GM23338 (cell line): ENCODE measurements at places on chromosomes 4 and X. TPM values are rescaled to one million over a fixed set of nuclear protein-coding genes. Genes with fewer than 3 reads are reported as not detected.

- H3K36me3 ChIP-seq = no peaks in the 10 kb centered on the region
- H3K4me1 ChIP-seq = no peaks in the 10 kb centered on the region
- no peak overlapping the region for H3K27ac ChIP-seq
- H3K4me3 ChIP-seq = no peak overlapping the region
Observed at GRCh38 chrX:5236749-5237148, 991.9 kb downstream of the NLGN4X start.

- no peaks in the 10 kb centered on the region for H3K36me3 ChIP-seq
- H3K4me1 ChIP-seq = no peaks in the 10 kb centered on the region
- no peak overlapping the region for H3K4me3 ChIP-seq
- no peaks in the 10 kb centered on the region for H3K27me3 ChIP-seq
- DNase-seq = no peak
Observed at GRCh38 chr4:31246856-31247255, 526.7 kb downstream of the PCDH7 start.

- H3K27me3 ChIP-seq = no peaks in the 10 kb centered on the region
- no peak overlapping the region for H3K27ac ChIP-seq
- H3K4me1 ChIP-seq = no peaks in the 10 kb centered on the region
- no peak overlapping the region for H3K4me3 ChIP-seq
Observed at GRCh38 chrX:65607070-65607742, 60.2 kb upstream of the MSN start.

DNA sequence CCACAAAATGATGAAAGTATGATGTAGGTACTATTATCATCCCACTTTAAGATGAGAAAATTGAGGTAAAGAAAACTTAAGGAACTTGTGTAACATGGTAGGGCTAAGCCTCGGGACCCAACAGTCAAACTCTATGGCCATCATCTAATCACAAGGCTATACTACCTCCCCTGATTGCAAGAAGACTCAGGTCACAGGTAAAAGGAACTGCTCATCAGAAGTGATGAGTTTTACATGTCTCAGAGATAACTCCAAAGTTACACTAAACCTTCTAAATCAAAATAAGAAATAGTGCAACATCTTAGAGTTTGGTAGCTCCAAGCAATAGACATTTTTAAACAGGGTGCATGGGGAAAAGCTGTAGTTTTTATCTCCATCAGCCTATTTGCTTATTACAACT is 96.5 kb upstream of the MYOZ2 start:
- no peak overlapping the region for H3K27ac ChIP-seq
- H3K27me3 ChIP-seq = no peaks in the 10 kb centered on the region
- no peak overlapping the region for H3K4me3 ChIP-seq
- DNase-seq = no peak

GRCh38 chrX:53184836-53185235 is 40.2 kb downstream of the KDM5C start:
- DNase-seq = no peak
- no peaks in the 10 kb centered on the region for H3K27me3 ChIP-seq
- H3K4me3 ChIP-seq = no peak overlapping the region
- no peaks in the 10 kb centered on the region for H3K36me3 ChIP-seq

GRCh38 chr4:6687947-6688878 is 5.5 kb upstream of the S100P start:
- peak; percentile 45 for DNase-seq
- H3K4me1 ChIP-seq = peaks cover 3% of the 10 kb centered on the region; the same call in 1 of the 2 replicates
- H3K36me3 ChIP-seq = no peaks in the 10 kb centered on the region
- H3K27ac ChIP-seq = no peak overlapping the region
- H3K27me3 ChIP-seq = no peaks in the 10 kb centered on the region

DNA sequence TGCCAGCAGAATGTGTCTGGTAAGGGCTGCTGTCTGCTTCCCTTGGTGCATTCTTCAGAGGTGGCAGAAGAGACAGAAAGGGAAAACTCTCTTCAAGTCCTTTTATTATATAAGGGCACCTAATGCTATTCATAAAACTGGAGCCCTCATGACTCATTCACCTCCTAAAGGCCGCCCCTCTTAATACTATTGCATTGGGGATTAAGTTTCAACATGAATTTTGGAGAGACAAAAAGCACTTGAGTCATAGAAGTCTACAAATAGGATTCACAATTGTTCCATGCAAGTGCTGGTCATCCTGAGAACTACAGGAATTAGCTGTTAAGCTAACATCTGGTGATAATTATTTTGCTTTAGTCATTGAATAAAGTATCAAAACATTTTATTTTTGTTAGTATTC is 349.5 kb downstream of the HS3ST1 start:
- no peak overlapping the region for H3K4me3 ChIP-seq
- no peaks in the 10 kb centered on the region for H3K4me1 ChIP-seq
- no peak overlapping the region for H3K27ac ChIP-seq
- no peak for DNase-seq
- H3K27me3 ChIP-seq = no peaks in the 10 kb centered on the region

GRCh38 chrX:71919886-71920285 is 9.2 kb downstream of the NHSL2 start:
- H3K4me3 ChIP-seq = no peak overlapping the region
- H3K36me3 ChIP-seq = no peaks in the 10 kb centered on the region
- H3K27me3 ChIP-seq = no peaks in the 10 kb centered on the region
- no peak for DNase-seq
- no peak overlapping the region for H3K27ac ChIP-seq

- no peaks in the 10 kb centered on the region for H3K36me3 ChIP-seq
Observed at GRCh38 chr4:12231098-12231497, 802.4 kb upstream of the HS3ST1 start.

DNA sequence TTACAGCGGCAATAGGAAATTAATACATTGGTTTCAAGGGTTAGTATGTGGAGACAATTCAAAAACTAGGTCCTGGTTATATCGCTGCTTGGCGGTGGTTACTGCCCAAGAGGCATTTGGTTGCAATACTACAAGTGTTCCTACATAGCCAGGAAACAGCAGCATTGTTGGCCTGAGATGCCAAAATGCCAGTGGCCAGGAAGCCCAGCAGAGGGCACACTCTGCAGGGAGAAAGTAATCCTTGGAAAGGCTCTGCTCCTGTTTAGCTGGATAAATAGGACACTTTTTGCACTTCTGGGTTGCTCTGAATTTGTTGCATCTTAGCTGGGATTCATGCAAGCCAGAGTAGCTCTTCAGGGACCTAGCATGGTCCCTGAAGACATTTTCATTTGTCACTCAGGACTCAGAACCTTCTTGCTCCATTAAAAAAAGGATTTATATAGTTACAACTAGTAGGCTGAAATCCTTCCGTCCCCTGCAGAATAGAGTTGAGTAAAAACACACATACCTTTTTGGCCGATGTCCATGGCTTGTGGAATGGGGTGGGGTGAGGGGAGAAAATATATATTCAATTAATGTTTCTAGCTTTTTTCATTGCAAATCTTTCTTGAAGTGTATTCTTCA is 8.1 kb upstream of the GPR119 start:
- H3K4me3 ChIP-seq = no peak overlapping the region
- peak; percentile 67 for DNase-seq
- no peaks in the 10 kb centered on the region for H3K36me3 ChIP-seq
- no peak overlapping the region for H3K27ac ChIP-seq

DNA sequence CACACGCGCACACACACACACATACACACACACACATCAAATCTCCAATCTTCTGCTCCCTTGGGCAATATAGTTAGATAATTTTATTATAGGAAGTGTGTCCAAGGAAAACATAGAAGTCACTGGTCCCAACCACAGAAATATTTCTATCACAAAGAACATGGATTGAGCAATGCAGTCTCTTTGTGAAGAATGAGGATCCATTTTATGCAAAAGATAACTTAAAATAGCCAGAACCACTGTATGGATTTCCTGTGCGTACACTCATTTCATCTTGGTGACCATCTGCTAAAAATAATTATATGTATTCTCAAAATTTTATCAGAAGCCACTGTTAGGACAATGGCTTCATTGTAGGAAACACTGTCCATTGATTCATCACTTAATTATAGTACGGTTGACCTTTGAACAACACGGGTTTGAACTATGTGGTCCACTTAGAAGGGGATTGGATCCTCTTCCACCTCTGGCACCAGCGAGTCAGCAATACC is 169.6 kb upstream of the MXRA5 start:
- no peak overlapping the region for H3K27ac ChIP-seq
- H3K4me3 ChIP-seq = no peak overlapping the region
- no peaks in the 10 kb centered on the region for H3K36me3 ChIP-seq
- no peaks in the 10 kb centered on the region for H3K27me3 ChIP-seq
- DNase-seq = no peak
- H3K4me1 ChIP-seq = no peaks in the 10 kb centered on the region

- H3K4me1 ChIP-seq = peaks cover 10% of the 10 kb centered on the region
- no peak overlapping the region for H3K27ac ChIP-seq
- no peak for DNase-seq
- no peaks in the 10 kb centered on the region for H3K36me3 ChIP-seq
- H3K4me3 ChIP-seq = no peak overlapping the region
Observed at GRCh38 chr4:175813204-175813603, 1.1 kb upstream of the GPM6A start.

Gene BGN
- total RNA-seq = 0.23 and 0.87 TPM in 2 replicates

Gene TMEM154
- total RNA-seq = 1.7 and 2.7 TPM in 2 replicates

Gene LNX1
- 5.4 and 7.3 TPM in 2 replicates for total RNA-seq

Gene MAGEA1
- not detected in 2 replicates for total RNA-seq

Gene GAGE12H
- total RNA-seq = not detected in 2 replicates

Gene ARHGAP6
- total RNA-seq = 0.59 and 0.78 TPM in 2 replicates
